Stimulated activated CD8-positive, alpha-beta memory T cell treated with anti-CD3 and anti-CD28 coated beads, Interleukin-7, amount 100 ng/mL, for 24 hours (primary cell): ENCODE measurements at places on chromosomes 4 and X.

DNA sequence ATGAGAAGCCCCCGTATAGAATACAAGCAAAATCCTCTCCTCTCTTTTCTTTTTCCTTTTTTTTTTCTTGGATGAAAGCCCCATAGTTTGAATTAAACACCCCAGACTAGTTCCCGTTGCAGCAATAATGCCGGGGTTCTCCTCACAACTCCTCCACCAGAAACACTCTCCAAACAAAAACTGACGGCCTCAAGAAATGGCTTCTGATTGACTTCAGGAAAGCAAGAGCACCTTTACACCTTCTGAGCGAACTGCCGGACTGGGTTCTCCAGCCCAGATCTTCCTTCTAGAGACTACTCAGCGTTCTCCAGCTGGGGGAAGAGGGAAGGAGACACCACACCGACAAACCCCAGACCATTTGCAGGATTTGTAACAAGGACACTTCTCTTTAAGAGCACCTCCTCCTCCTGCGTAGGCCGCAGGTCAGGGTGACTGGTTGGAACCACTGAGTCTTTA is 4.0 kb downstream of the HAND2 start:
- no peak for DNase-seq

GRCh38 chrX:12898073-12898472 is 8.3 kb upstream of the TLR8 start:
- DNase-seq = no peak

DNA sequence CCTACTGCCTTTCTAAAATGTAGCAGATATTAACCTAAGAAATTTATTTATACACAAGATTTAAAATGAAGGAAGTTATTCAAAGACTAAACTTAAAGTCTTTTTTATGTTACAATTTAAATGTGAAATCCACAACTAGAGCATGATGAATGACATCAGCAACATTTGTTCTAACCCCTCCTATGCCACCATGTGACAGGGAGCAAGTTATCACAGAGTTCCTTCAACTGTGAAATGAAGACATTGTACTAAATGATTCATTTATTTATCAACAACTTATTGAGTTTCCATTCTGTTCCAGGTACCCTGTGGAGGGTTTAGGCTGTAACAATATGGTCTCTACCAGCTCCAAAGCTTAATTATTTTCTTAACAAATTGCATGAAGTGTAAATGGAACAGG is 76.9 kb downstream of the SLC39A8 start:
- DNase-seq = no peak

DNA sequence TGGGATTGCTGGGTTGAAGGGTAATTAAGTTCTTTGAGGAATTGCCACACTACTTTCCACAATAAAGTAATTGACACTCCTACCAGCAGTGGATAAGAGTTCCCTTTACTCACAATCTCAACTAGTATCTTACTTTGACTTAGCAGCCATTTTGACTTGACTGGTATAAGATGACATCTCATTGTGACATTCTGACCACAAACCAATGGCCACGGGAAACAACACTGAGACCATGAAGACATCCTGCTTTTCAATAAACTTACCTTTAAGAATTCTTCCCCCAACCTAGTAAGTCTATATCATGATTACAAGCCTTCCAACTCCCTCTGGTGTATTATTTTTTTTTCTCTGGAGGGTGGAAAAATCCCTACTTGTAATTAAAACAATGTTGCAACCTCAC is 66.9 kb upstream of the WDR1 start:
- no peak for DNase-seq

DNA sequence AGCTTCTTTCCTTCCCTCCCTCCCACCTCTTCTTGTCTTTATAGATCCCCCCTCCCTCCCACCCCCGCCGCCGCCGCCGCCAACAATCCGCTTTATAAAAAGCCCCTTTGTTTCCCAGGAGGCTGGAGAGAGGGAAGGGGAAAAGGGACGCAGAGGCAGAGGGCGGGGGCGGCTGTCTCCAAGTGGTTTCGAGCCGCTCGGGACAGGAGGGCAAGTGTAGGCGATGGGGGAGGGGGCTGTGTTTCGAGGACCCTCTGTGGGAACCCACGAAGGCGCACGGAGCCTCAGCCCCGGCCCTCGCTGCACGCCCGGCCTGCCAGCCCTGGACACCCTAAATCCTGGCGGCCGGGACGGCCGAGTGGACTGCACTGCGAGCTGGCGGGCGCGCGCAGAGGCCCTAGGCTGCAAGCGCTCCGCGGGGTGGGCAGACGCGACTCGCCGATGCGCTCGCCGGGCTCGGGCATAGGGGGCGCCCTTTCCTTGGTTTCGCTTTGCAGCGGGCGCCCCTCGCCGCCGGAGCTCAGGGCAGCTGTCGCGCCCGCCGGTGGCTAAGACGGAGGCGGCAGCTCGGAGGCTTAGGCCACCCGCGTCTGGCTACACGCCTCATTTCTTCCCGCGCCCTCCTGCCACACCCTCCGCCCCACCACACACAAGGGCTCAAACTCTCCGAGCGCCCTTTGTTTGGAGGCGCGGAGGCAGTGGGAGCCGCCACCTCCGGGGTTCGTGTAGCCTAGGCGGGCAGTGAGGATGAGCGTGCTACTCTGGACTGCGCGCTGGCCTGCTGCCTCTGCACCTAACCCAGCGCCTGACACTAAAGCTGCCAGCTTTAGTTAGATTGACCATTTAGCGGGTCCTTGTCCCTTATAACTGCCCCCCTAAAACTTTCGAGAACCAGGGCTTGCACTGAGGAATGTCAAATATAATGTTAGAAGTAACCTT is 2.2 kb downstream of the MAMLD1 start:
- DNase-seq = no peak

GRCh38 chrX:14913241-14913640 is 40.0 kb downstream of the MOSPD2 start:
- no peak for DNase-seq

DNA sequence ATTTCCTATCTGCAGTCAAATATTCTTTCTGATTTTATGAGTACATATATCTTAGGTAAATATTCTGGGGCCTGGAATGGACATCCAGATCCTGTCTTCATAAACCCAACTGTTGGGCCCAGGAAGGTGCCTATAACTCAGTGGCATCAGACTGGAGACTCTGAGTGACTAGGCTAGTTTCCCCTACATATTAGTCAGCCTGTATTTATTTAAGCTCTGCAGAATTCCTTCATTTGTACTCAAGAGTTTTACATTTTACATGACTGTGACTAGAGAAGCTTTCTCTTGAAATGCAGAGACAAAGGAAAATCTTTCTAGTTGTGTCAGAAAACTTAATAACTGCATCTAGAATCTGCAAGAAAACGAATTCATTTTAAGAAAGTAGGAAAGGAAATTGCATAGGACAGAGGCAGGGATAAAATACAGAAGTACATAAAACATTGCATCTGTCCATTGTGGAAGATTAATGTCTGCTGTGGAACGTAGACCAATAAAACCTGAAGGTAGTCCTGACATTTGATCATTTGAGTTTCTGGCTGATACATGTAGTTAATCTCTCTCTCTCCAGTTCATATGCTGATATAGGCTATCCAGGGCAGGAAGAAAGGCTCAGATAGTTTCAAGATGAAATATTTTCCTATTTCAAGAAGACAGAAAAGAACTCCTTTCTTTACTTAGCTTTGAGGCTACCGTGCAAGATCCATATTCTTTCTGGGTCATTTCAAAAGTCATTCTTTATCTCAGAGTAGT is 78.2 kb downstream of the OPHN1 start:
- DNase-seq = no peak

DNA sequence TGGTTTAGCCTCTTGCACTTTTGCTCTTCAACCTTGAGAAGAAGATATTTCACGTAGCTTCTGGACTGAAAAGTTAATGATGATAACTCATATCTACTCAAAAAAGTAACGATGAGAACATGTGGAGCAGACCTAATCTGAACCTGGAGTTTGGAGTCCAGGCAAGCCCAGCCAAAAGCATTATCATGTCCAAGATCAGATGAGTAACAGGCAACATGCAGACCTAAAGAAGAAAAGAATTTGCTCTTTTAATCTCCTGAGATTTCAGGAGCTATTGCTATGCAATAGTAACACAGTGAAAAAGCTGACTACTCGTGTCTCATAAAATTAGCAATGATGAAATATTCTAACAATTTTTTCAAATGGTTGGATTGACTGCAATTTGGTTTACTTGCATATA is 21.8 kb upstream of the PPA2 start:
- DNase-seq = no peak

GRCh38 chr4:97978791-97979488 is 164.3 kb downstream of the STPG2 start:
- no peak for DNase-seq

DNA sequence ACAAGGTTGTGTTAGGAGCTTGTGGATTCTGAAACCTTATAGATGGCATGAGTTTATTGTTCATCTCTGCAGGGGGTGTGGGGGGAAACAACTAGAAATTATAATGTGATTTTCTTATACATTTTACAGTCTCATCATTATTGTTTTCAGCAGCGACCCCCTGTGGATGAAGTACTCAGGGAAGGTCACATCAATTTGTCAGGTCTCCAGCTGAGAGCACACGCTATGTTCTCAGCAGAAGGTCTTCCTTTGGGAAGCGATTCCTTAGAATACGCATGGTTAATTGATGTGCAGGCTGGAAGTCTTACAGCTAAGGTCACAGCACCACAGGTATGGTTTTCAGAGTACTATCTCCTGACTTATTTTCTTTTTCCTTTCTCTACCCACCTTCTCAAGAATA is 72.2 kb downstream of the BLTP1 start:
- no peak for DNase-seq

GRCh38 chr4:180372691-180373090 is 1870.5 kb upstream of the TENM3 start:
- no peak for DNase-seq

DNA sequence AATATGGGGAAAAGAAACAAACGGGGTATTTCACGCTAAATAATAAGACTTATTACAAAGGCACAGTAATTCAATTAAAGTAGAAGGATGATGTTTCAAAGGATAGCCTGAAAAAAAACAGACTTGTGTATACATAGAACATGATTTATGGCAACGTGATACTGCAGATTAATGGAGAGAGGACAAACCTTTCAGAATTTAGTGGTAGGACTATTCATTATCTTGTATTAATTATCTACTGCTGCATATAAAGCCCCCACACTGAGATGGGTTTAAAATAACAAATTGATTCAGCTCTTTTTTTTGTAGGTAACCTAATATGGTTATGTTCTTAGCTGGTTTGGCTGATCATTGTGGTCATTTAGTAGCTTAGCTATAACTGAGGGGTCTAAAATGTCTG is 1269.0 kb downstream of the FSTL5 start:
- no peak for DNase-seq

- DNase-seq = no peak
Observed at GRCh38 chrX:69291116-69291515, 125.9 kb upstream of the PJA1 start.

DNA sequence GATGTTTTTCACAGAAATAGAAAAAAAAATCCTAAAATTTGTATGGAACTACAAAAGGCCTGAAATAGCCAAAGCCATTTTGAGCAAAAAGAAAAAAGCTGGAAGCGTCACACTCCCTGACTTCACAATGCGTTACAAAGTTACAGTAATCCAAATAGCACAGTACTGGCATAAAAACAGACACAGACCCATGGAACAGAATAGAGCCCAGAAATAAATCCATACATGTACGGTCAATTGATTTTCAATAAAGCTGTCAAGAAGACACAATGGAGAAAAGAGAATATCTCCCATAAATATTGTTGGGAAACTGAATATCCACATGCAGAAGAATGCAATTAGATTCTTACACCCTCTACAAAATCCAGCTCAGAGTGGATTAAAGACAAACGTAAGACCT is 208.2 kb downstream of the AFAP1 start:
- no peak for DNase-seq

DNA sequence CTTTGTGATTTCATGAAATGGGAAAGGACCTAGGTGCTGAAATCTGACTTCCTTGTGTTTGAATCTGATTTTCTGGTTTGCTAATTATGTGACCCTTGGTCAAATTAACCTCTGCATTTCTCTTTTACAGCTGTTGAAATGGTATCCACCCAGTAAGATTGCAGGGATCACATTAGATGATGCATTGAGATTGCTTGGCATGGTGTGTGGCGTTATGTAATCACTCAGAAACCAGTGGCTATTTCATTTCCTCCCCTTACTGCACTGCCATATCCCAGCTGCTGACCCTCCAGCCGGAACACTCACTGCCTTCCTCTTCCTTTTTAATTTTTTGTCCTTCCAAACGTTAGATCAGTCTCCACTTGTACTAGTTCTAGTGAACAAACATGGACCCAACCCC is 79.0 kb downstream of the KLHL8 start:
- DNase-seq = no peak

GRCh38 chr4:36004204-36004851 is 240.0 kb downstream of the ARAP2 start:
- DNase-seq = no peak

DNA sequence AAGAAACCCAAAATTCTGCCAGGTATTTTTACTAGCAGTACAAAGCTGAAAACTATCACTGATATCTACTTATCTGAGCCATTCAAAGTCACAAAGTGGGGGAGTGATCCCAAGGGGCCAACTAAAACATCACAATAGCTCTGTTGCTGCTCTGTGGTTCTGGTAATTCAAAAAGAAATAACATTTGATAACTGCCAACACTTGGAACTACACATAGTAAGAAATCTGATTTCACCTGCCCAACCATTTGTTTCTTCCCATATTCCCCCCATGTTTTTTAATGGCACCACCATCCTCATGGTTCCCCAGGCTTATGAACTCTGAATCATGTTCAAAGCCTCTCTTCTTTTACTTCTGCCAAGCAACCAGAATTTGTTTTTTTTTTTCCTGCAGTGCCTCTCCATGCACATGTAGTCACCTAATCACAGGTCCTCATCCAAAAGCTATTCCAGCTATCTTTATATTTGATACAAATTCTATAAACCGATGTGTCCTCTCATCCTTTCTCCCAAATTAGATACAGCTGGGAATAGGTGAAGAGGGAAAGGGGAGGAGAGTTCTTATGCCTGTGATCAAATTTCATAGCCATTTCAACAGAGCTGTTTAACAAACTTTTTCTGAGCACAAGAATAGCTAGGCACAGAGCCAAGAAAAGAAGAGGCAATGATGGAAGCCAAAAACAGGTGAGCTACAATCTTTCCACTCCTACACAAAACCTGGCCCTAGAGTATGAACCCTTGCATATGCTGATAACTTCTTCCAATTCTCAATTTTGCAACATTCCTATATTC is 7.7 kb downstream of the AMMECR1 start:
- DNase-seq = no peak

DNA sequence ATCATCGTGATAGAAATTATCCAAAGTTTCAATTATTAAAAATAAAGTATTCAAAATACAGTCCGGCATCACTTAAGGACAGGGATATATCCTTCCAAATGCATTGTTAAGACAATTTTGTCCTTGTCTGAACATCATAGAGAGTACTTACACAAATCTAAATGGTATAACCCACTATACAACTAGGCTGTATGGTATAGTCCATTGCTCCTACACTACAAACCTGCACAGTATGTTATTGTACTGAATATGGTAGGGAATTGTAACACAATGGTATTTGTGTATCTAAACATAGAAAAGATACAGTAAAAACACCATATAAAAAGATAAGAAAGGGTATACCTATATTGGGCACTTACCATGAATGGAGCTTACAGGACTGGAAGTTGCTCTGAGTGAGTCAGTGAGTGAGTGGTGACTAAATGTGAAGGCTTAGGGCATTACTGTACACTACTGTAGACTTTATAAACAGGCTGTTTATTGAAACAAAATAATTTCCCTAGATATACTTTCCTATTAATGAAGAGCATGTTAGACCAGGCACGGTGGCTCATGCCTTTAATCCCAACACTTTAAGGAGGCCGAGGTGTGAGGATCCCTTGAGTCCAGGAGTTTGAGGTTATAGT is 44.8 kb upstream of the PTPN13 start:
- no peak for DNase-seq

GRCh38 chrX:68830419-68831404 is 1.9 kb downstream of the EFNB1 start:
- DNase-seq = no peak

- DNase-seq = no peak
Observed at GRCh38 chr4:113998531-113998930, 19.1 kb upstream of the ARSJ start.
